ENCODE measurements at places on chromosomes 13 and 19. TPM values are rescaled to one million over a fixed set of nuclear protein-coding genes. Genes with fewer than 3 reads are reported as not detected.

The C19orf18 gene
- not detected for total RNA-seq

The URAD gene
- total RNA-seq: not detected

The APLP1 gene
- total RNA-seq: 1.8 TPM

The HRC gene
- not detected for total RNA-seq

The ICAM1 gene
- total RNA-seq: 4.4 TPM

The FFAR3 gene
- not detected for total RNA-seq

The YJEFN3 gene
- 0.11 TPM for total RNA-seq

The GIPR gene
- total RNA-seq: under 0.01 TPM

Data from dermis lymphatic vessel endothelial cell (primary cell).